Tongue (tissue), 3 donors: ENCODE measurements at places on chromosomes 1 and 21. TPM values are rescaled to one million over a fixed set of nuclear protein-coding genes. Genes with fewer than 3 reads are reported as not detected.

The FCRL2 gene
- total RNA-seq, result 0.10 TPM

The RGS18 gene
- 2.7 TPM for total RNA-seq

The AMY1B gene
- not detected for total RNA-seq

The PLPPR5 gene
- total RNA-seq, result 2.2 TPM

The PAX7 gene
- 41.9 TPM for total RNA-seq

The PROK1 gene
- not detected for total RNA-seq

The C1orf115 gene
- 20.6 TPM for total RNA-seq

The OTUD3 gene
- total RNA-seq, result 6.8 TPM
